Non-pigmented ciliary epithelial cell (primary cell): ENCODE measurements at places on chromosomes 13 and 19.
A peak's percentile ranks its signal among the peaks of the same experiment; 100 is the strongest.

GRCh38 chr19:3471954-3472655, 8.2 kb downstream of the SMIM24 start:
- DNase-seq = no peak

- DNase-seq = no peak
Measured at GRCh38 chr13:40124633-40125015, 469.2 kb downstream of the COG6 start.

DNA sequence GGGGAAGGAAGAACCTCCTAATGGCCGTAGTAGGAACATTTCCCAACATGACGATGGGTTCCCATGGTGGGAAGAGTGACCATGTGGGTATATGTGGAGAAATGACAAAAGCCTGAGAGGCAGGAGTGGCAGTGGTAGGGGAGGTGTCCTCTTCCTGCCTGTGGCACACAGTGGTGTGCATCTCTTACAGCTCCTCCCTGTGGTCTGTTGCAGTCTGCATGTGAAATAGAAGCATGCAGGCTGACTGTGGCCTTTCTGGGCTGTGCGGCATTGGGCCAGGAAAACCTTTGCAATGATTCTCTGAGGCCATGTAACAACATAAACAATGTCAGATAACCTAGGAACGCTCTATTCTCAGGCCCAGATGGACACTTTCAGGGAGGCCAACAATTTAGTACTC, 84.0 kb downstream of the LACC1 start:
- no peak for DNase-seq

- DNase-seq = no peak
Measured at GRCh38 chr13:95226932-95227695, 74.1 kb downstream of the ABCC4 start.

- DNase-seq = no peak
Measured at GRCh38 chr13:51715613-51716012, 88.3 kb downstream of the DHRS12 start.

DNA sequence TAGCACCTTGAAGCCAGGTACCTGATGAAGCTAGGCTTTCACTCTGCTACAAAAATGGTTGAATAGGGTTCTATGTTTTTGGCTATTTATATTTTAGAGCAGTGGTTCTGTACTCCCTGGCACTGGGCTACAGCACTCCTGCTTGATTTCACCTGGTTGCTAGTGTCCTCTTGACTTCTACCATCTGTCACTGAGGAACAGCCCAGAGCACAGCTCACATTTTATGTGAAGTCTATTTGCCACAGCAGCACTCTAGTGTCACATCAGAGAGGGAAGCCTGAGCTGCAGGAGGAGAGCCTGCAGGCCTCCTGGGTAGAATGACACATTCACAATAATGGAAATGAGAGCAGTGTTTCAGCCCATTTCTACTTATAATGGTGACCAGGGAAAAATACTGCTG, 184.2 kb downstream of the ZNF486 start:
- DNase-seq = no peak

- DNase-seq = no peak
Measured at GRCh38 chr13:103973740-103974139, 907.5 kb upstream of the SLC10A2 start.

DNA sequence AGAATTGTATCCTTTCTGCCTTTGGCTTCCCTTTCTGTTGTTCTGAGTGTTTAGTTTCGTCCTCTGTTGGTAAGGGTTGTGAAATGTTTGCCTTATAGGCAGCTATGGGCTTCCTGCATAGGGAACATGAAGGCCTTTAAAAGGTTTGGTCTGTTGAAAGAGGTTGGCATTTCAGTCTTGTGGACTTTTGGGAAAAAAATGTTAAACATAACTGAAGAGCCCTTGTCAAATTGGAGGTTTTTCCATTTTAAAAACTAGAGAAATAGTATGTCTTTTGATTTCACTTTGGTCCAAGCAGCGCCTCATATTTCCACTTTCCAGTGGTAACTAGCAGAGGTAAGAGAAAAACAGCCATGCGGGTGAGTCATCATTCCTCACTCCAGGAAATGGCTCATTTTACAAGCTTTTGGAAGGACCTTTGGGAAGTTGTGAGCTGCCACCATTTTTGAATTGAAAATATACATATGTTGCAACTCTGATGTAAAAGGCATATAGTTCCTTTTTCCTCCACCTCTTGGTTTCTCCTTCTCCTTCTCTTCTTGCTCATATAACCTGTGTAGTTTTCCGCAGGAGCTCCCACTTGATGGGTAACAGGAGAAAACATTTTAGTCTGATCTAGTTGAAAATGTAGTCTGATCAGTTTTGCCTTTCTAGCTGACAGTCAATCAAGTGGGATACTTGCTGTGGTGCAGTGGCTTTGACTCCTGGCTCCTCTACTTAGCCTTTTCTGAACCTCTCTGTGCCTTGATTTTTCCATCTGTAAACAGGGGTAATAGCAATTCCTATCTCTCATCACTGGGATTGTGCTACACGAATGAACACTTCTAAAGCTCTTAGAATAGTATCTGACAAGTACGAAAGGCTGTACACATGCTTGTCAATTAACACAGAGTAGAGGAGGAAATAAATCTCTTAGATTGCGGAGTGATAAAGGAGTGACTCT, 23.0 kb downstream of the GPC6 start:
- peak; percentile 71 for DNase-seq

DNA sequence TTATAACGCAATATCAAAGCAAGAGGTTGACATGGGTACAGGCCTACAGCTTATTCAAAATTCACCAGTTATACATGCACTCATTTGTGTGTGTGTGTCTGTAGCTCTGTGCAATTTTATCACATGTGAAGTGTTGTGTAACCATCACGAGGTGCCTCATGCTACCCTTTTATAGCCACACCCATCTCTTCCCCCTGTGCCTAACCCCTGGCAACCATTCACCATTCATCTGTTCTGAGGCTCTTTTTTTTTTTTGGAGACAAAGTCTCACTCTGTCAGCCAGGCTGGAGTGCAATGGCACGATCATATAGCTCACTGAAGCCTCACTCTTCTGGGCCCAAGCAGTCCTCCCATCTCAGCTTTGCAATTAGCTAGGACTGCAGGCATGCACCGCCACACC, 78.4 kb downstream of the DPF1 start:
- DNase-seq = no peak
